ENCODE measurements at places on chromosomes 7 and 10.

DNA sequence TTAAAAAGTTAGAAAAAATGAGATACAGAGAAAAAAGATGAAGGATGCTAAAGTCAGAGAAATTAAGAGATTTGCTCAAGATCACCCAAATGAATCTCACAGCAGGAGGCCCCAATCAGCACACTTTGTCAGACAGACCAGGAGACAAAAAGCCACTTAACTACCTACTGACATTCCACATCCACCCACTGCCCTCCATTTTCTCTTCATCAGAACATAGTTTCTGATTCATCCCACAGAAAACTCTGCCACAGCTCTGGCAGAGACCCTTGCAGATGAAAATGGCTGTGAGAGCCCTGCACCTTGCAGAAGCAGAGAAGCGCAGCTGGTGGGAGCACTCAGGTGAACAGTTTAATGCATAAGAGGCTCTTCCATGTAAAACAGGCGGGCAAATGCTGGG, 26.6 kb downstream of the DGKI start:
- no peak for DNase-seq

DNA sequence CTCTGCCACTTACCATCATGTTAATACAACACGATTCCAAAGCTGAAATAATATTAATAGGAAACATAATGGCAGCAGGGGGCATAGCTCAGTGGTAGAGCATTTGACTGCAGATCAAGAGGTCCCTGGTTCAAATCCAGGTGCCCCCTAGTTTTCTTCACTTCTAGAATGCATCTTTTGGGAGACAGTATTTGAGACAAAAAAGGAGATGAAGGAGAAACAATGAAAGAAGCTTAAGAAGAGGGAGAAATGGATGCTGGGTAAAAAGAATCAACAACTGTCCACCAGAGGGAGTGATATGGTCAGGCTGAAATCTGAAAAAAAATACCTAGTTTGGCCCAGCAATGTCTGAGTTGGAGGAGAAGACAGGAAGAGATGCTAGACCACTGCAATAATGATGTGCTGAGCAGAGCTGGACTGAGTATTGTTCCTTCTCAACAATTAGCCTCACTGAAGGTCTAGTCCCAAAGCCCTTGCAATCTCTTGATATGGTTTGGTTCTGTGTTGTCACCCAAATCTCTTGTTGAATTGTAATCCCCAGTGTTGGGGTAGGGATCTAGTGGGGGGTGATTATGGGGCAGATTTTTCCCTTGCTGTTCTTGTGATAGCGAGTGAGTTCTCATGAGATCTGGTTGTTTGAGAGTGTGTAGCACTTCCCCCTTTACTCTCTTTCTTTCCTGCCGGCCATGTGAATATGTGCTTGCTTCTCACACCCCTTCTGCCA, 48.3 kb downstream of the ZNF783 start:
- peak; percentile 77 for DNase-seq

- DNase-seq = no peak
These were observed 16.4 kb upstream of the NPS start for GRCh38 chr10:127532659-127533058.

DNA sequence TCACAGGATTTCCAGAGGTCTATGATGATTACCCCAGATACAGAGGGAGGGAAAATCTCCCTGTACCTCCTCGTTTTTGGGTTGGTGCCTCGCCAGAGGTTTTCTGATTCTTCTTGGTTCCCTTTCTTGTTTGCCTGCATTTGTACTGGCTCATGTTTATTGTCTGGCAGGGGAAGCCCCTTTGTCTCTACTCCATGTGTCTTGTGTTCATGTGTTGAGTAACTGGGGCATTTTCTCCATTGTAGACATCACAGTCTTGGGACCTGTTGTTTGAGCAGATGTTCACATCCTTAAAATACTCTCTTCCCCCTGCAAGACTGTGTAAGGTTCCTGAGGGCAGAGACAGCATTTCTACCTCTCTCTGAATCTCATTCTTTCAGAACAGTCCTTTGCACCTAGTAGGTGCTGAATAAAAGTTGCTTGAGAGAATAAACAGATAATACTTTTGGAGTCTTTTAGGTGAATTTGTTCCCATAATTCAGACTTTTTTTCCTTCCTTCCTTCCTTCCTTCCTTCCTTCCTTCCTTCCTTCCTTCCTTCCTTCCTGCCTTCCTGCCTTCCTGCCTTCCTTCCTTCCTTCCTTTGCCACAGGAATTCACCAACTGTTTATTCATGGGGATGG, 25.1 kb downstream of the CDK14 start:
- DNase-seq = no peak

DNA sequence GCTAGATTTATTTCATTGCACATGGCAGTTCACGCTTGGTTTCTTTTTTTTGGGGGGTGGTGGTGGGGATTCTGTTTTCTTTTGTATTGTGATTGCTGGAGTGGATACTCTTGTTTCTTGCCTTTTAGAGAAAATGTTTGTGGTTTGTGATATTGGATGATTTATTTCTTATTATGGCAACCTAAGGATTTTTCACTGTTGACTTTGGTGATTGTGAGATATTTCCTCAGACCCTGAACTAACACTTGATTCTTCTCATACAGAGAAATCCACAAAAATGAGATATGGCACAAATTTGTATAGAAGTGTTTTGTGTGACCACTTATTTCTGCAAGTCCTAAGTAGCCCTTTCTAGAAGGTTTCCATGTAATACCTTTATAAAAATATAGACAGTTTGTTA, 871.1 kb downstream of the LRMDA start:
- DNase-seq = no peak

DNA sequence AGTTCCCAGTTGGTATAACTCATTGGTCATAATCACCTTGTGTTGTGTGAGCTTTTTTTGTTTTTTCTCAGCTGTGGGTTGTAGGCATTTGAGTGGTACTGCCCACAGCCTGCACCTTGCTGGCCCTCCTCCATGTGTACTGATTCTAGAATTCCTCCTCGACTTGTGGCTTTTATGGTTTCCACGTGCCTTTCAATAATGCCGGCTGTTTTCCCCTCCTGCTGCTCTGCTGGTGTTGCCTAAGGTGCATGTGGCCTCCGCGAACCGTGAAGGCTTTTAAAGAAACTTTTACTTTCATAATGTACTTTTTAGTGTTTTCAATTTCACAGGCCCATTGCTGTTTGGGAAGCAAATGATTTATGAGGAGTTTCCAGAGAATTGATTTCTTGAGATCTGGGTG, 518.0 kb downstream of the REEP3 start:
- no peak for DNase-seq

DNA sequence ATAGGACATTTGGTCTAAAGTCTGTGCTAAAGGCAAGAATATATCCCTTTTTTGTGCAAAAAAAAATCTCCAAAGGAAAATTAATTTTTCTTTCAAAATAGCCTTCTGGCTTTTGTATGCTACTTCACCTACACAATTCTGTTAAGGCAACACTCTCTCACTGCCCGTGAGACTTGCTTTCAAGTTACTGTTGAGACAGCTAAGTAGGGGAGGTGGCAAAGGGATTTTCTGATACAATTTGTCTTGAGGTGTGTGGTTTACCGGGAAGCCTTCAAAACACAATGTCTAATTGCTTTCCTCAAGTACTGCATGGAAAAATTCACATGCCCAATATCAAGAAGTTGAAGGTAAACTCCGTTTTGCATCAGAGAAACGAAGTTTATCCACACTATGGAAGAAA, 50.8 kb upstream of the RSU1 start:
- DNase-seq = no peak

Measured in AG20443 (cell line).